ENCODE measurements at places on chromosomes 11 and 22.

GRCh38 chr11:71502026-71502425, 25.0 kb upstream of the KRTAP5-7 start:
- no peak for DNase-seq

DNA sequence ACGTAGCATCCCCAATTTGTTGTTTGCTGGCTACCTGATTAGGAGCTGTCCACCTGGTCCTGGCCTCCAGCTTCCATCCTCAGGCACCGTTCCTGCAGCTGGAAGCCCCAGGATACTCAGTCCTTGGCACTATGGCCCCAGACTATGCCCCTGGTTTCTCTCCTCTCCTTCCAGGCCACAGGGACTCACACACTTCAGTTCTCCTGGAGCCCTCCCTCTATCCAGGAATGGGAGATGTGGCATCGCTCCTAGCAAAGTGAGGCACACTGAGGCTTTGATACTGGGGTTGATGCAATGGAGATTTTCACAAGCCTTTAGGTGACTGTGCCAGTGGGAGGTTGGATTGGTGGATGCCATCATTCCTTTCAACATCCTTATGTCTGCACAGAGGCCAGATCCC, 142.8 kb upstream of the B3GAT1 start:
- no peak for DNase-seq

DNA sequence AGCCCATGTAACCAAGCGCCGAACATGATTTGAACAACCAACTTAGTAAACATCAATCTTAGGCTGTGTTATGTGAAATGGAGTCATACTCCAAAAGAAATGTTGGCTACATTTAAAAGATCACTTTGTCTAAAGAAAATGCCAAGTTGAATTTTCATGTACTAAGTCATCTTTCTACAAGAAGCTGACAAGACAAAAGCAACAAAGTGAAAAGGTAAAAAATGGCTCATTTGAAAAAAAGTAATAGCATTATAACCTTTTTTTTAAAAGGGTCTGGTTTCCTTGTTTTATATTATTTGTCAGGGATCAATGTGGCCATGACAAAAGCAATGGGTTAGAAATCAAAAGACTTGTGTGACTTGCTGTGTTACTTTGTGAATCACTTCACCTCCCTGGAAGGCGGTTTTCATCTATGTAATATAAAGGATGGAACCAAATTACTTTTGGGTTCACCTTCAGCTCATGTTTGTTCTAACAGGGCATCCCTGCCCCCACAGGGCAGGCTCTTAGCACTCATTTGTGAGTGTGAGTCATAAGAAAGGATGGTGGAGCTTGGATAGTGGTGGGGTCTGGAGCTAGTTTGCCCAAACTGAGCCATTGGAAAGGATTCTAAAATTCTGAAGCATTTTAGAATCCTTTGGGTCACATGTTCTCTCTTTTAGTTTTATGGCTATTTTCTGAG, 131.9 kb upstream of the MTMR2 start:
- no peak for DNase-seq

GRCh38 chr22:42962295-42963230, 52.4 kb downstream of the PACSIN2 start:
- no peak for DNase-seq

DNA sequence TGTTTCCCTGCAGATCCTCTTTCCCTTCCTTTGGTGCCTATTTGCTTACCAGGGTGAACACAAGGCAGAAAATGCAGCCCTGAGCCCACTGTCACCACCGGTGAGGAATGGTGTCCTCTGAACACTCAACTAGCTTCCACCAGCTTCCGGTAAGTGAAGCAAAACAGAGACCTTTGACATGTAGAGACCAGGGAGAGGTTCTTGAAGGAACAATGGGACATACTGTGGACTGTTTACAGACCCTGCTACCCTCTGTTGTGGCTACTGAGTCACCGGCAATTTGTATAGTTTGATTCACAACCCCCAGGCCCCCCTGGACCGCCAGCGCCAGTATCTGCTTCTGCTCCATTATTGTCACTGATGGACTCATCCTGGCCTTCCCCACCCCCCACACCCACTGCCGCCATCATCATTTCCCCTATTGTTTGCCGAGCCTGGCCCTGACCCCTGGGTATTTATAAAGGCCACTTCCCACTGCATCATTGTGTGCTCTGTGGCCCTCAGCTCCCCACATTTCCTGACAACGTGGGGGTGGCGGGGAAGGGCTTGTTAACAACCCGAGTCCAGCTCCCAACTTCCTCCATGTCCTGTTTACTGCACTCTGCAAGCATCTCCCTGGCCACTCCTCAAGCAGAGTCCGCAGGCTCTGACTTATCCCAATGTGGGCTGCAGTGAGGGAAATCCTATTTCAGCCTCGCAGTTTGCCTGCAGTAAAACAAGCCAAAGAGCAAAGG, 252.9 kb downstream of the ETS1 start:
- no peak for DNase-seq

DNA sequence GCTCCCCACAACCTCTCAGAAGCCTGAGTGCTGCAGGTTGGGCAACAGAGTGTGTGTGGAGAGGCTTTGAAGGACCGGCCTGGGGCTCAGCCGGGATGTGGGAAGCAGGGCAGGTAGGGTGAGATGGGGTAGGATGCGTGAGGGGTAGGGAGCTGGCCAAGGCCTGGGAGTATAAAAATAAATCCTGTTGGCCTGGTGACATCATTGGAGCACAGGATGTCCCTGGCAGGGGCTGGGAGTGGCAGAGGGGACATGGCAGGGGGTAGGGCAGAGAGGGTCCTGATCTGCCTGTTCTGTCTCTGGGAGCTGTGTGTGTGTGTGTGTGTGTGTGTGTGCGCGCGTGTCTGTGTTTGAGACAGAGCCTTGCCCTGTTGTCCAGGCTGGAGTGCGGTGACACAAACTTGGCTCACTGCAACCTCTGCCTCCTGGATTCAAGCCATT, 28.6 kb downstream of the TEF start:
- no peak for DNase-seq
